ENCODE measurements at places on chromosomes 3 and 15.

DNA sequence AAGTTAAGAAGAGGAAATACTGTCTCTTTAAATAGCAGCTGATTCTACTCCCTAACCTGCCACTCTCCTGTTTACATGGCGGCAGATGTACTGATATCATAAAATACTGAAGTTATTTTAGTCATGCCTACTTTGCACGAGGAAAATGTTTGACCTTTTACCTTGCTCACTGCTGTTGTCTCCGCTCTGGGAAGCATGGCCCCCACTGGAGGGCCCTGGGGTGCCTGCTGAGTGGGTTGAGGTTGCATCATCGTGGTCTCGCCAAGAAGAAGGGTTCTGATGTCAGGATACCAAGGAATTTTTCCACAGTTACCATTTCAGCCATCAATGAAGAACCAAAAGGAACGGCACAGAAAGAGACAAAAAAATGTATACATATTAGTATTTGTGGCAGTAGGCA is 16.7 kb downstream of the MEIS2 start:
- no peak for DNase-seq

GRCh38 chr3:177358977-177359592 is 161.8 kb upstream of the TBL1XR1 start:
- DNase-seq, result no peak

- no peak for DNase-seq
Measured at GRCh38 chr3:52435246-52436101, 9.4 kb downstream of the SEMA3G start.

- DNase-seq, result no peak
Measured at GRCh38 chr3:30658328-30659052, 52.1 kb downstream of the TGFBR2 start.

GRCh38 chr3:105430455-105430854 is 63.7 kb downstream of the ALCAM start:
- DNase-seq, result no peak

Measured in stimulated activated CD4-positive, alpha-beta T cell treated with anti-CD3 and anti-CD28 coated beads, Interleukin-1b, Interleukin-23, amount 100 ng/mL, for 1 hour (primary cell).